ENCODE measurements at places on chromosomes 4 and X.

DNA sequence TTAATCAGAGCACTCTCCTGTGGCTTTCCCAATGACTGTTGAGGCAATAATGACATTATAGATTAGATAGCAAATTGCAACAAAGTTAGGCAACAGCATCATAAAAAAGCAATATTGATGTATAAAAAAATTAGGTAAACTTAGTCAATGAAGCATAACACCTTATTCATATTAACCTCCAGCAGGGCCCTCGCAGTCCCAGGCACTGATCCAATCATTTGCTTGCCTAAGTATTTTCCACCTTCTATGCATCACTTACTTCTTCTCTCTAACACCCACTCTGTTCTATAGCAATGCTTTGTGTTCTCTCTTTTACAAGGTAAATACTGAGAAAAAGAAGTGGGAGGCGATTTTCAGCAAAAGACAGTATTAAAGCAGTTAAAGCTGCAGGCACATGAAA is 833.5 kb upstream of the ADGRL3 start:
- DNase-seq = no peak

- no peak for DNase-seq
Measured at GRCh38 chr4:140937866-140938265, 181.7 kb upstream of the TBC1D9 start.

GRCh38 chr4:2193326-2193725 is 48.6 kb downstream of the HAUS3 start:
- DNase-seq = no peak

GRCh38 chrX:29671421-29671820 is 543.9 kb upstream of the MAGEB2 start:
- no peak for DNase-seq

Data from cerebellar nuclear complex (tissue), 1 donor.